ENCODE measurements at places on chromosomes 7 and 10.

- no peak for DNase-seq
These were observed 355.7 kb upstream of the STEAP1 start for GRCh38 chr7:89798599-89798996.

GRCh38 chr7:155093596-155093995 lies 23.5 kb downstream of the HTR5A start:
- no peak for DNase-seq

DNA sequence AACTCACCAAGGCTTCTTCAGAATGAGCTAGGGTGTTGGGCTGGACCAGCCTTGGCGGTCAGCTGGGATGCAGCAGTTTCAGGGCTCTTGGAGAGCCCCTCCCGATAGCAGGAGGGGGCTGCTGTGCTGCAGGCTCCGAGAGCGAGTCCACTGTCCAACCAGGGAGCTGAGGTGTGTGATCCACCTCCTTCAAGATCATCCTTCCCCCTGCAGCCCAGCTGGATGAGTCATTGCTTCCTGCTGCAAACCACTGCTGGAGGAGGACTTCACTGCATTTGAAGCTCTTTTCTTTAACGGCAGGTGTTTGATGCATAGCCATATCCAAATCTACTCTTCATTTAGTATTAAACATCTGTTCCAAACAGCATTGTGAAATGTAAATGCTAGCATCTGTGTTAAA lies 54.2 kb upstream of the EBF3 start:
- DNase-seq = no peak

DNA sequence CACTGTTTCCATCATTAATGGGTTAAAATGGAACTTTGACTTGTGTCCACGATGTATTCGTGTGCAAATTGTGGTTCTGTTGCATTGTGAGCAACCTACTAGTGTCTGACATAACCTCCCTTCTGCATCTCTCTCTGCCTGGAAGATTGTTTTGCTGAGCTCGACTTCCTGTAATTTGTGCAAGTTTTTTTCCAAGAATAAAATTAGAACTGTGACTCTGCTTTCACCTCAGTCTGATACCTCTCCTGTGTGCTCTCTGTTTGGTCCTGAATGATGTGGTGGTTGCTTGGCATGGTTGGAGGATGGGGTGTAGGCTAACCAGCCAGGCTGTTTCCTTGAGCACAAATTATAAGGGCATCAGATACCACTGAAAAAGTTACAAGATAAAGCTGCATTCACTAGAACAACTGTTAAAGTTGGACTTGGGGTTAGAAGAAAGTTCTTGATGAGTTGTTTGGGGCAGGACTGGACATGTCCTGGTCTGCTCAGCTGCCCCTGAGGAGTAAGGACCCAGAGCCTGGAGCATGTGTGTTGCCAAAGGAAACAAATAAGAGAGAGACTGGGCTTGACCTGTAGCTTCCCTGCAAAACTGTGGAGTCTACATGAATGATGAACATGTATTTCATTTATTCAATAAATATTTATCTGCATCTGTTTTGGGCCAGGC lies 1.9 kb upstream of the VOPP1 start:
- DNase-seq = no peak

- no peak for DNase-seq
These were observed 492.5 kb upstream of the AKR1E2 start for GRCh38 chr10:4333459-4333894.

DNA sequence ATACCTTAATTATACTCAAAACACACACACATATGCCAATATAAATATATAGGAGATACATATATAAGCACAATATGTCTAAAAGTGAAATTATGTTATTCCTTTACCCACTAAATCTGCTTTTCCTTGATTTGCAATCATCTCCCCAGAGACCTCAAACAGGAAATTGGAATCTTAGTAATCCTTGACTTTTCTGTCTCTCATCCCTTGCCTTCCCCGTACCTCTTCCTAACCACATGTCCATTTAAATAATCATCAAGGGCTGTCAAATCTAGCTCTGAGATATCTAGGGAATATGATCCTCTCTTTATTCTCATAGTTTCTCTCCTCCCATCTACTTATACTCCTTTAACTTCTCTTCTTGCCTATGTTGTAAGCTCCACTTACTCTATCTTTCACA lies 336.6 kb downstream of the HGF start:
- no peak for DNase-seq

DNA sequence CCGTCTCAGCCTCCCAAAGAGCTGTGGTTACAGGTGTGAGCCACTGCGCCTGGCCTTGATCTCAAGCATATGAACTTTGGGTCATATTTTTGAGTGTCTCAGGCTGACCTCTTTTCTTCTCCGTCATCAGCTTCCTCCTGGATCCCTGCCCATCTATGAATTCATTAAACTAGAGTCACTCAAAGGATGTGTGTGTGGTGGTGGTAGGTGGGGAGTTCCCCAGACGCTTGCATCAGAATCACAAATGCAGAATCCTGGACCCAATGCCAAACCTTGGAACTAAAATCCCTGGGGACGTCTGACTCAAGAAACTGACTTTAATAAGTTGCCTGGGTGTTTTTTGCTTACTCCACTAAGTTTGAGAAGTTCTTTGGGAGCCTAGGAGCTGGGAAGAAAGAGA lies 6.7 kb upstream of the CREB5 start:
- DNase-seq = no peak

- no peak for DNase-seq
These were observed 20.8 kb upstream of the VOPP1 start for GRCh38 chr7:55593172-55593514.

DNA sequence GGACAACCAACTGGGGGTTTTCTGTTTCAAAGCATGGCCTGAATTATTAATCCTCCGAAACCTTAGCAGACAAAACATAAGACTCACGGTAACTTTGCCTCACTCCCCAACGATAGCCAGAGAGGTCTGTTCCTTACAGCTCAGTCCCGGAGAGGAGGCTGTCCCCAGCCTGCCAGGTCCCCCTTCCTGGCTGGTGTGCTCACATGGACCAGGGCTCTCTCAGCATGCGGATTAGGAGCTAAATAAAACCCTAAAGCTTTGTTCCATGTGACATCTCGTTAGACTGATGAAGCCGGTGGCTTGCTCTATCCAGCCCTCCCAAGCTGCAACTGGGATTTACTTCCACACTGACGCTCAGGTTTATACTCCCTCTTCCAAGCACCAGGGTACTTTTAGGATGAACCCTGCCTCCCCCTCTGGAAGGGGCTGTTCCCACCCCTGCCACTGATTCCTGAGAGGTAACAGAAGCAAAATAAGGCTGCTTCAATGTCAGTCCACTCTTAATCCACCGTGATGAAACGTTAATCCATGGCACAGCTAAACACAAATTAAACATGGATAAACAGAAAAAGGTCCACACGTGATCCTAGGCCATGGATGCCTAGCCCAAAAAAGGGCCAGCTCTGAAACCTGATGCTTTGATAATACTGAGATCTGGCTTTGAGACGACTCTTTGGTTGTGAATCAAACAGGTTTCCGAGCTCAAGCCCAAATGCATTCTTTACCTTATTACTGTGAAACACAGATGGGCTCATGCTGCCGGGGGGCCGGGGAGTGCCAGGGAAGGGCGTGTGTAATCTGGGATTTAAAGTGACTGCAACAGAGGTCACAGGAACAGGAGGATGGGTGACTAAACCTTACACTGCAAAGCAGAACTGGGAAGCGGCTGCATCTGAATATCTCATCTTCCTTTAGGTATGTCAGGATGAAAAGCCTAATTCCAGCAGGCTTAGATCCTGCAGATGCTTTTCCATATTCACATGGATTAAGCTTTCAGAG lies 86.2 kb downstream of the ZRANB1 start:
- no peak for DNase-seq

GRCh38 chr7:20338285-20338684 lies 7.6 kb downstream of the ITGB8 start:
- no peak for DNase-seq

DNA sequence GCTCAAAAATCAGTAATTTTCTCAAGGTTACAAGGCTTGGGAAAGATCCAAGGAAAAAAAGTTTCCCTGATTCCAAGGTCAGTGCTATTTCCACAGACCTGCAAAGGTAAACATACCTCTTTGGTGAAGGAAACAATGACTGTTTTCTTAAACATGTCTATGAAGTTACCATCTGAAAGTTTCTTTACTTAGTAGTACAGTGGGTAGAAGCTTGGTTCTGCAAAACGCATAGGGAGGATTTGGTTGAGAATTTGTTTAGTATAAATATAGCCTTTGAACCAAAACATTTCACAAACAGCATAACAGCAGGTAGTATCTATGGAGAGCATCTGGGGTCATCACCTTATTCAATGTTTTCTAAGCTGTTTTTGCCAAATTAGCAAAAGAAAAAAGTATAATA lies 169.6 kb downstream of the CCSER2 start:
- DNase-seq = no peak

GRCh38 chr7:27314111-27314510 lies 71.5 kb downstream of the EVX1 start:
- DNase-seq = no peak

DNA sequence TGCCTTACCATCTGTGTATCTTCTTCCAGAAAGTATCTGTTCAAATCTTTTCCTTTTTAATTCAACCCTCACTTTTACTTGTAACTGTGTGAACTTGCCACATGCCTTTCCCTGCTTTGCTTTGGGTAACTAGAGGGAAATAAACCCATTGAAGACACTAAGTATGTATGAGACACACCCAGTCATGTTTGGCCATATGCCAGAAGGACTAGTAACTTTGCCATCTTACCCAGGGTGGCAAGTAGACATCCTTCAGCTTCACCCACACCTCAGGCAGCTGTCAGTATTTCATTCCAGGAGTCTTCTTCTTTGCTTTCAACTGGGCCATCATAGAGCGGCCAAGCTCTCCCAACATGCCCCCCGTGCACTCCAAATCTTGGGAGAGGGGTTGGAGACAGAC lies 323.1 kb downstream of the TNS3 start:
- no peak for DNase-seq

DNA sequence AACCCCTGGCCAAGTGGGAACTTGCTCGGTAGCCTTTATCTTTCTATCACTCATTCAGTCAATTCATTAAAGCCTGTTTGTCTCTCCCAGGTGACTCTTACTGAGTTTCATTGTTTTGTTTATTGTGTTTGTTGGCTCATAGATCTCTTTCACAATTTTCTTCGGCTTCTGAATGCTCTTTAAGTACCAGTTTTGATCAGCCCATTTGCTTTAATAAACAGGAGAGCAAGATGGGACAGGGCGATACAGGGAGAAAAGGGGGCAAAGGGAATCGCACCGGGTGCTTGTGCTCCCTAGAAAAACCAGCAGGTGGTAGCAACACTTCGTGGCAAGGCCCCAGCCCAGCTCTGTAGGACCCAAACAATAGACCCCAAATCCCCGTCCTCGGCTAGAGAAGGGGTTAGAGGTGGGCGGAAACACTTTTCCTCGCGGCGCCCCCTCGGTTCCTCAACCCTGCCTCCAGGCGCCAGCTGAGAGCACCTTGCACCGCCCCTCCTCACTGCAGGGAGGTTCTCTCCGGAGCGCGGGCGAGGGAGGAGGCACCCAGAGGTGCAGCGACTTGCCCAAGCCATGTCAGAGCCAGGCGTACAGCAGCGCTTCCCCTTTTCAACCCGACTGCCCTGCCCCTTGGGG lies 1.0 kb upstream of the EPHB6 start:
- DNase-seq = no peak

DNA sequence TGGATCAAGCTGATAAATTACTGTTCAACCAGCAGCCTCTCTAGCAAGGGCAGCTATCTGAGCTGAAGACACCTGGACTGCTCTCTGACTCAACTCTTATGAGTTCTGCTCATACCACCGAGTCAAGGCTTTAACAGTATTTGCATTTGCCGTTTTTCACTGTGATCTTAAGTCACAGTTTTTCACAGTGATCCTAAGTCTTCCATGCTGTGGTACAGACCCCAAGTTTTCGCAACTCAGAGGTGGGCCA lies 31.3 kb downstream of the PIP4K2A start:
- no peak for DNase-seq

DNA sequence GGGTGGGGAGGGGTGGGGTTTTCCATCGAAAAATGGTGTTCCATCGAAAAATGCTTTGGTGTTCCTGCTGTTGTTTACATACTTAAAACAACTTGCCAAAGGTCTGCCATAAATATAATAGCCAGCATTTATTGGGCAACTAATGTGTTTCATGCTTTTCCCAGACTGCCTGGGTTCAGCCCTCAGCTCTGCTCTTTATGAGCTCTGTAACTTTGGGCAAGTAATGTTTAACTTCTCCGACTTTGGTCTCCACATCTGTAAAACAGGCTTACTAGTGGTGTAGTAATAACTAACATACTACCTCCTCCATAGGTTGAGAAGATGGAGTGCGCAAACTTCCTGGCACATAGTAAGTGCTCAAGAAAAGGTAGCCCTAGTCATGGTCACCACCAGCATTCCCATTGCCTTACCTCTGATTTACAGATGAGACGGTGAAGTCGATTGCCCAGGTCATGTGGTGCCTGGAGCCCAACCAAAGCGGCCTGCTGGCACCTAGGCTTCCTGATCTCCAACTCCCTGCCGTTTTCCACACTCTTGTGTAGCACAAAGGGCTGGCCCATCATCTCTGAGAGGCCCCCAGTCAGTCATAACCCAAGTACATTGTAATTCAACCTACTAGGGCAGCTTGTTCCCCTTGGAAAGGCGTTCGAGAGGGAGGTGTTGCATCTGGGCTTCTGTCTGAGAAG lies 8.9 kb downstream of the ZMIZ1 start:
- no peak for DNase-seq

DNA sequence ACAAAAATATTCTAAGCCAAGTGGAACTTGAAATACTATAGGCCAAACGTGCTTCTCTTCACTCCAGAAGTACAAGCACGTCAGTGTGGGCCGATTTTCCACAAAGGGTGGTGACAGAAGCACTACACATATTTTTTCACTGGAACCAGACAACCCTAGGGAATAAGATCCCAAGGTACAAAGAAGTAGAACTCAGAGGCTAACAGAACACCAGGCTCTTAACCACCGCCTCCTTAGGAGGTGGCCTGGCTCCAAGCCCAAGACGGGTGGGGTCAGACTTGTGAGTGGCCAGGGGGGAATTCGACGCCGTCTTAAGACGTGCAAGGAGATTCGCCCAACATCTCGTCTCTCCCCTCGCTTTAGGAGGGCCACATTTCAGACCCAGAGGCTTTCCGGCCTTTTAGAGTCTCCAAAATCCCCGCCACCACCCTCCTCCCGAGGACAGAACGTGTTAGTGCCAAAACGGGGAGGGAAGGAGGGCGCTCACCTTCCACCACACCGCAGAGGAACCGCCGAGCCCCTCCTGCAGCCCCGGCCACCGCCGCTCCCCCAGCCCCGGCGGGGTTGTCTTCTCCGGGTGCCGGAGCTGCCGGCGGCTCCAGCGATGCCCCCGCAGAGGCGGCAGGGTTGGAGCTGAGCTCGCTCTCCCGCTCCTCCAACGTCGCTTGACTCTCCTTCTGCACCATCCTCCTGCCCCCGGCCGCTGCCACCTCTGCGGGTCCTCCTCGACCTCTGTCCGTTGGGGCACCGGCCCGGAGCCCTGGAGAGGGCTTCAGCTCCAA lies 716 bp downstream of the OGA start:
- no peak for DNase-seq

- DNase-seq = no peak
These were observed 39.2 kb downstream of the PNLIPRP3 start for GRCh38 chr10:116466715-116467422.

GRCh38 chr10:106540645-106541044 lies 623.9 kb downstream of the SORCS1 start:
- DNase-seq = no peak

GRCh38 chr7:93015779-93016481 lies 101.8 kb downstream of the SAMD9 start:
- no peak for DNase-seq
